Stimulated activated CD4-positive, alpha-beta T cell treated with anti-CD3 and anti-CD28 coated beads, Interleukin-15, amount 100 ng/mL, for 1 hour (primary cell): ENCODE measurements at places on chromosomes 6 and 20.

DNA sequence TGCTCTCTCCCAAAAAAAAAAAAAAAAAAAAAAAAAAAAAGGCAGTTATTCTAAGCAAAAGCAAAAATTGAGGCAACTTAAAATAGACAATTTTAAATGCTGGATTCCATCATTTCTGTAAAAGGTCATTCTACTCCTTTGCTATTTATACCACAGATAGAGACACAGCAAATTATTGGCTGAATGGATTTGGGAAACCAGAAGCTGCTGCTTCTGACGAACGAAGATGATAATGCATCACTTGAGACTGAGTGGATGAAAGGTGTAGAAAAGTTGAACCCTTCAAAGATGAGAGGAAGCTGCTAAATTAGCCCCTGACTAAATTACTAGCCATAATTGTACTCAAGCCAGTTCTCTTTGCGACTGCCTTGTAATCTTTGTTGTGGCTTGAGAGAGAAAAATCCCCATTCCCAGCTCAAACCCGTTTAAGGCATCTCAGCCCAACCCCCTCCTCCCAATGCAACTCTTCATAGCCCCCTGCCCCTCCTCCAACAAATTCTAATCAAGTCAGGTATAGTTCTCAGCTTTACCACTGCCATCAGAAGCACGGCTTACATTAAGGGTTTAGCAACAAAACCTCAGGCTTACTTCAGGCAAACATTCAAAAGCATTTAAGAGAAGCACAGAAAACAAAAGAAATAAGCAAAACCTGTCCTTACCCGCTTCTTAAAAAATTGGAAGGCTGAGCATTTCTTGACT, 1.0 kb downstream of the SGK1 start:
- DNase-seq = no peak

GRCh38 chr6:64085126-64085525, 449.5 kb downstream of the PHF3 start:
- no peak for DNase-seq

GRCh38 chr20:16775961-16776360, 27.8 kb downstream of the OTOR start:
- DNase-seq = no peak

DNA sequence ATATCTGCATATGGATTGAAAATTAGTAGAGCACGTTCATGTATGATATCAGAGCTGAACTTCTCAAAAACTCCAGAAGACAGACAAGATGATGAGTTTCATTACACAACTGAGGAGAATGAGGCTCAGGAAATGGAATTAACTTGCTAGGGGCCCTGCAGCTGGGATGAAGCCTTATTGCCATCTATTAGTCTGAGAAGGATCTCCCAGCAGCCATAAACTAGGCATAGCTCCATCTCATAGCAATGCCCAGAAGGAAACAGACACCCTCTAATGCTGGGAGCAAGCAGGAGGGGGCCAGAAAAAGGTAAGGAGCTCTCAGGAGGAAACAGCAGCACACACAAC, 18.0 kb downstream of the TFEB start:
- DNase-seq = no peak

DNA sequence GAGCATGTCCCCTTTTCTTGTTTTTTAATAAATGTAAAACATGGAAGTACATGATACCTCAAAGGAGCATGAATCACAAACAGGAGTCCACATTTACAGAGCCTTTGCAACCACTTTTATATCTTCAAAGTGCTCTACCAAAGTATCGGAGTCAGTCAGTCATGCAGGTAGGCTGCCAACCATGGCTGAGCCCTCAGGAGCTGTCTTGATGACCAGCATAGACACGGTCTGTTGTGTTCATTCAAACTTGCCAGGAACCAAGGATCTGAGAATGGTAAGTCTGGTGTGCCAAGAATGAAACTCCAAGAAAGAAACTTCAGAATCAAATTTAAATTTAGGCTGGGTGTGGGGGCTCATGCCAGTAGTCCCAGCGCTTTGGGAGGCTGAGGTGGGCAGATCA, 111.5 kb downstream of the SLC16A10 start:
- DNase-seq = no peak

GRCh38 chr6:118092086-118092485, 185.0 kb downstream of the SLC35F1 start:
- no peak for DNase-seq

GRCh38 chr6:10850728-10851127, 12.4 kb upstream of the MAK start:
- DNase-seq = no peak

DNA sequence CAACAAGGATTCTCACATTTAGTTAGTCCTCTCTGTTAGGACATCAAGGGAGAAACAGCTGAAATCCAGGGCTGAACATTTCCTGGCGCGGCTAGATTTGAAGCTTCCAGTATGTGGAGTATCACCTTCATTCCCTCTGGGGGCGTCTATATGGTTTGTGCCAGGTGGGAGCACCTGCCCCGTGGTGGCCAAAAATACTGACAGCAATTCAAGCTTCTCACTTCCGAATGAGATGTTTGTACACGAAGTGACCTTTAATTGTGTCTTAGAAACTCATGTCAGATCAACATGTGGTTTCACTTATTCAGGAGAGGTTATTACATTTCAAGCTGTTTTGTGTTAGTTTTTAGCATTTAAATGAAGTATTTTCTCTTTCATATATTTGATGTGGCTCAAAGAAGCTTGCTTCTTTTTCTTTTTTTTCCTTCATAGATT, 67.3 kb upstream of the ZNF217 start:
- DNase-seq = no peak

GRCh38 chr6:6725468-6726209, 137.1 kb downstream of the LY86 start:
- no peak for DNase-seq

GRCh38 chr6:4157506-4157905, 22.1 kb upstream of the ECI2 start:
- no peak for DNase-seq

- DNase-seq = no peak
Observed at GRCh38 chr6:139640448-139640847, 266.0 kb upstream of the CITED2 start.

GRCh38 chr6:126147291-126147815, 161.0 kb downstream of the TRMT11 start:
- DNase-seq = no peak

GRCh38 chr20:44328428-44328827, 8.4 kb upstream of the R3HDML start:
- no peak for DNase-seq

GRCh38 chr6:153172815-153173214, 41.7 kb upstream of the RGS17 start:
- DNase-seq = no peak

GRCh38 chr6:130604841-130605399, 222.3 kb upstream of the SMLR1 start:
- no peak for DNase-seq

DNA sequence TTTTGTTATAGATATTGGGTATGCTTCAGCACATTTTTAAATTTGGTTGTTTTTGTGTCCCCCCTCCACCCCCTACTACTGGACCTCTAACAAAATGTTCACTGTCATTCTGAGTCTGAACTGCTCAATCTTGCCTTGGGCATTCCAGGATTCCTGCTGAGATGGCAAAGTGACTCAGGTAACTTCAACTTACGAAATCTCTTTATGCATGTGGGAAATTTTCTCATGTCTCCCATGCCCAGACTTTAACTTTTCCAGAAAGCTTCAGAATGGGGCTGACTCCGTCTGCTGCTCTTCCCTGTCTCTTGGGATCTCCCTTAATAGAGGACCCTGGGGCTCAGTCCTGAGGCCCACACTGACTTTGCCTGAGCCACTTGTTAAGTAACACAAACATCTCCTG, 14.0 kb downstream of the CYP39A1 start:
- no peak for DNase-seq

DNA sequence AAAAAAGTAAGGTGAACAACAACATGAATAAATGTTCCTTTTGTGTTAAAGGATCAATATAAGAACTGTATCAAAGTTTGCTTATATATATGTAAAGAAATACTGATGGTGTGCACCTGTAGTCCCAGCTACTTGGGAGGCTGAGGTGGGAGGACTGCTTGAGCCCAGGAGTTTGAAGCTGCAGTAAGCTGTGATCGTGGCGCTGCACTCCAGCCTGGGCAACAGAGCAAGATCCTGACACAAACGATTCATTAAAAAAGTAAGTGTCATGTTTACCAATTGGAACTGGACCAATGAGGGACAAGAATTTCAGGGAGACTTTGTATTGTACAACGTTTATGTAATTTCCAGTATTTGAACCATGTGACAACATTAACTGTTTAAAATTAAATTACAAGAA, 5.0 kb upstream of the PHF20 start:
- no peak for DNase-seq

GRCh38 chr6:123841067-123841896, 37.6 kb downstream of the NKAIN2 start:
- no peak for DNase-seq

- DNase-seq = no peak
Observed at GRCh38 chr6:4185846-4186245, 50.5 kb upstream of the ECI2 start.

- no peak for DNase-seq
Observed at GRCh38 chr6:5044866-5045265, 40.3 kb upstream of the PPP1R3G start.

GRCh38 chr6:15981956-15982355, 146.9 kb upstream of the MYLIP start:
- DNase-seq = no peak

- DNase-seq = no peak
Observed at GRCh38 chr20:15224199-15224598, 886.8 kb upstream of the FLRT3 start.

GRCh38 chr20:35318502-35319157, 26.4 kb upstream of the FAM83C start:
- no peak for DNase-seq

DNA sequence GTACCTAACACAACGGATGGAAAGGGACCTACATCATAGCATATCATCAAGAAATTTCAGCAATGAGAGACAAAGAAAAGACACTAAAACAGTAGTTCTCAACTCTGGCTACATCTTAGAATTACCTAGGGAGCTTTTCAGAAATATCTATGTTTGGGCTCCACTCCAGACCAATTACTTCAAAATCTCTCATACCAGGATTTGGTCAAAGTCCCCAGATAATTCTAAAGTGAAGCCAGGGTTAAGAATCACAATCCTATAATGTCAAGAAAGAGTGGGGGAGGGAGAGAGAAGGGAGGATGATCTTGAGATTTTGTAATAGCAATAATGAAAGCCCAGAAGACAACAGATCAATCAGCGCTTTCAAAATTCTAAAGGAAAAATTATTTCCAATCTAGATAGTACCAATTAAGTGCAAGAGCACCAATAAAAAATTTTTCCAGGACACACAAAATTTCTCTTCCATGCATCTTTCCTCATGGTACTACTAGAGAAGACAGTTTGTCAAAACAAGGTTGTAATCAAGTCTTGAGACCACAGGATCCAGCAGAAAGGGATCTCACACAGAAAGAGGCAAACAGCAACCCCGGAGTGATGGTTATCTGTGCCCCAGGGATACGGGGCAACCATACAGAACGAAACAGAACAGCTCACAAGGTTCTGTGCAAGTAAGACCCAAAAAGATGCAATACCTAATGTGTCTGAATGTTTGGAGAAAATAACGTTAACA, 152.9 kb upstream of the DST start:
- no peak for DNase-seq

GRCh38 chr6:6890400-6890858, 217.3 kb upstream of the RREB1 start:
- no peak for DNase-seq

DNA sequence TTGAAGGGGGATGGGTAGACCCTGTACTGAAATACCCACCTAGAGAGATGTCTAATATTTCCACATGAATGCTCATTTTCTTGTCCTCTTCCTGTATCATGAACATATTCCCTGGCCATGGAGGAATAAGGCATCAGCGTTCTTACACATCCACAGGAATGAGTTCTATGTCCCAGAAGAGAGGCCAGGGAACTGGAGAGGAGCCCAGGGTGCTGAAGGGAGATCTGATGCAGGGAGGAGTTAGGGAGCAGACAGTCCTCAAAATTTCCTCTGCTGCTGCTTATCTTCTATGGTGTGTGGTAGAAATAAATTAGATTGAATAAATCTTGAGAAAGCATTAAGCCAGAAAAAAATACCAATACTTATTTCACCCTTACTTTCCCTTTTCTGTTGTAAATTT, 295.0 kb downstream of the KCNQ5 start:
- no peak for DNase-seq

DNA sequence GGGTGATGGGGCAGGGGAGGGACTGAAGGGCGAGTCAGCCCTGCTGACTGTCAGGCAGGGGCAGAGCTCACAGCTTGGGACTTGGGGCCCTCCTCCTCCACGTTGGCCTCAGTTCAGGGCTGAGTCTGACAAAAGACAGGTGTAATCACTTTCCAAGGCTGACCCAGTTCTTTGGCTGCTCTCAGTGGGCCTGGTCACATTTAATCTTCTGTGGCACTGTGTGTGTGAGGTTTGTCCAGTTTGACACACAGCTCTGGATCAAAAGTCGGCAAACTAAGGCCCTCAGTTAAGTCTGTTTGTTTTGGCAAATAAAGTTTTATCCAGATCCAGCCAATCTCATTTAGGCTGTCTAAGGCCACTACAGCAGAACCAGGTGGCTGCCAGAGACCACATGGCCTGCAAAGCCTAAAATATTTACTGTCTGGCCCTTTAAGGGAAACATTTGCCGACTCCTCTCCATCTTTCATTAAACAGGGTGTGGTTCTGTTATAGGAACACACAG, 5.1 kb upstream of the MAP1LC3A start:
- no peak for DNase-seq

GRCh38 chr20:5189917-5190316, 63.1 kb downstream of the CDS2 start:
- DNase-seq = no peak

- DNase-seq = no peak
Observed at GRCh38 chr6:24640166-24640565, 5.8 kb downstream of the KIAA0319 start.

GRCh38 chr6:87806635-87807034, 104.6 kb upstream of the AKIRIN2 start:
- DNase-seq = no peak

DNA sequence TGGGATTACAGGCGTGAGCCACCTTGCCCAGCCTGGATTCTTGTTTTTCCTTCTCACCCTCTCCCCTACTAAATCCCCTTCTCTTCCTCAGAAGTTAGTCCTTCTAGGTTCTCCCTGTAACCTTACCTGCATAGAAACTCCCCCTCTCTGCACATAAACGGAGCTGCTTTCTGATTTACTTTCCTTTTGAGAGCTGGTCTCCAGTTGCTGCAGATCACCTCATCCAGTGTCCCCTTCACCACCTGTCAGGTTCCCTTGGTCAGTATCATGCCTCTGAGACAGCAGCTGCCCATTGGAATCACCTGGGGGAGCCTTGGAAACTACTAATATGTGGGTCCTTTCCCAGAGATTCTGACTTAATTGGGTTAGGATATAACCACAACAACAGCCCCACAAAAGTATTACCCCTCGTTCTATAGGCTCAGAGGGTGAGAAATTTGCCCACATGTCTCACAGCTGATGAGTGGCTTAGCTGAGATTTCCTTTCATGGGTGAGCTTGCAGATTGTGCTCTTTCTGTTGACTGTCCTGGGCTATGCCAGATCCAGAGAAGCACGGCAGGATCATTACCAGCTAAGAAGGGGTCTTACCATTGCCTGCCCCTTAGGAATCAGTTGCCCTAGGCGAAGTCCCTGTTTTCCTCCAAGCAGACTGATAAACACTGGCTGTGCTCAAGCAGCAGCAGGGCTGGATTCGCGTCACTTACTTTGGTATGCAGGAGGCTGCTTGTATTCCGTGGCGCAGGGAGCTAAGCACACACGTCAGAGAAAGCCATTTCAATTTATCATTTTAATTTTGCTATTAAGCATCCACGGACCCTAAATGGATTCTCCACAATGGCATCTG, 51.3 kb downstream of the AKAP12 start:
- no peak for DNase-seq

GRCh38 chr6:43972913-43973300, 154.3 kb downstream of the MRPL14 start:
- DNase-seq = no peak
